ENCODE measurements at places on chromosomes 7 and 10.

DNA sequence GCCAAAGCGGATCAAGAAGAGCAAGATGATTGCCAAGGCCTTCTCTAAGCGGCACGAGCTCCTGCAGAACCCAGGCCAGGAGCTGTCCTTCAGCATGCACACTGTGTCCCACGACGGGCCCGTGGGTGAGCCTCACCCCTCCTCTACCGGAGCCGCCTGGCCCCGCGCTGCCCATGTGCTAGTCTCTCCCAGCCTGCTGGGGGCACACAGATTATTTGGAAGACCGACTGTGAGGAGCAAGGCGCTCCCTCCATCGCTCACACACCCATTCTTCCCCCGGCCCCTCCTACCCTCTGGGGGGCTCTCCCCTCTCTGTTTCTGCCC lies 13.9 kb upstream of the AHCYL2 start:
- no peak for DNase-seq

DNA sequence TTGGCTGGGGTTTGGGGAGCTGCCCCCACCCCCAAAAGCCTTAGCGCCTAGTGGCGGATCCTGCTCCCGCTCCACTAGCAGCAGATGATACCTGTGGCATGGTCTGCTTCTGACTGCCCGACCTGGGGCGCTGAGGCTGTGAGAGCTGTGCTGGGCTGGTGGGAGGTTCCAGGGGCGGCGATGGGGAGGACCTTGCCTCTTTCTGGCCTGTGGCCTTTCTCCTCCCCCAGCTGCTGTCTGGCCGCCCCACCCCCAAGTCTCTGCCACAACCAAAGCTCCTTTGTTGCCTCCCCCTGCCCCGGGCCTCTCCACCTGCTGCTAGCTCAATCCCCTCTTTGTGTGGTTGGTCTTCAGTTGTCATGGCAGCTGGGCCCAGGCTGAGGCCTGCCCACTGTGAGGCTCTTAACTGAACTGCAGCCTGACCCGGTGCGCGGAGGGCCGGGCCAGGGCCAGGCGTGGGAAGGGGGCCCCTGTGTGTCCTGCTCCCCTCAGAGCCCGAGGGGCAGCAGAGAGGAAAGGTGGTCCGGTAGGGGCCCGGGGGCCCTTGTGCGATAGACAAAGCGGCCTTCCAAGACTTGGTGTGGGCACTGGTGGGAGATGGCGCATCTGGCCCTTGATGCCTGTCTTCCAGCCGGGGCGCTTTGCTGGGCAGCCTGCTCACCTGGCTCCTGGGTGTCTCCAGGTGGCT lies 4.7 kb downstream of the ZNF775 start:
- no peak for DNase-seq

GRCh38 chr10:106563384-106563783 lies 601.1 kb downstream of the SORCS1 start:
- no peak for DNase-seq

- DNase-seq: no peak
Measured at GRCh38 chr7:30849565-30849964, 62.1 kb upstream of the AQP1 start.

- no peak for DNase-seq
Measured at GRCh38 chr10:28304032-28304571, 1.2 kb upstream of the MPP7 start.

- no peak for DNase-seq
Measured at GRCh38 chr7:20395104-20395503, 64.4 kb downstream of the ITGB8 start.

All from stimulated activated CD4-positive, alpha-beta T cell treated with anti-CD3 and anti-CD28 coated beads, Interleukin-15, amount 100 ng/mL, for 48 hours (primary cell).